ENCODE measurements at places on chromosomes 13 and 19. TPM values are rescaled to one million over a fixed set of nuclear protein-coding genes. Genes with fewer than 3 reads are reported as not detected.

DNA sequence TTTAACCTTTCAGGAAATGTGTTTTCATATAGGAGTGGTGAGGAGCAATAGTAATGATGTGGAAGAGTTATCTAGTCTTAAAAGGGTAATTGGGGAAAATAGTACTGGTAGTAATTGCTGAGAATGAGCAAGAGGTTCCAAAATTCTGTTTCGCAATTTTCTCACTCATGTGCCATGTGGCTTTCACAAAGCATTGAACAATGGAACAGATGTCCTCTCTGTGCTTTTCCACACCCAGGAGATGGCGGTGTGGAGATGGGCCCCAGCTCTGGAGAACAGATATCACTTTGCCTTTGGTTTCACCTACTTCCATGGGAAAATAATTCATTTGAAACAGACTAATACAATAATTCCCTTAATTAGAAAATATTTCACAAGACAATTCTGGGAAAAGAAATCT is 170.0 kb upstream of the SLC10A2 start:
- H3K27ac ChIP-seq = no peak overlapping the region
- DNase-seq = no peak
- no peaks in the 10 kb centered on the region for H3K4me1 ChIP-seq
- no peaks in the 10 kb centered on the region for H3K36me3 ChIP-seq

- no peak overlapping the region for H3K4me3 ChIP-seq
- no peaks in the 10 kb centered on the region for H3K36me3 ChIP-seq
Observed at GRCh38 chr13:93794197-93794885, 567.7 kb downstream of the GPC6 start.

The OR7C1 gene
- not detected for total RNA-seq

DNA sequence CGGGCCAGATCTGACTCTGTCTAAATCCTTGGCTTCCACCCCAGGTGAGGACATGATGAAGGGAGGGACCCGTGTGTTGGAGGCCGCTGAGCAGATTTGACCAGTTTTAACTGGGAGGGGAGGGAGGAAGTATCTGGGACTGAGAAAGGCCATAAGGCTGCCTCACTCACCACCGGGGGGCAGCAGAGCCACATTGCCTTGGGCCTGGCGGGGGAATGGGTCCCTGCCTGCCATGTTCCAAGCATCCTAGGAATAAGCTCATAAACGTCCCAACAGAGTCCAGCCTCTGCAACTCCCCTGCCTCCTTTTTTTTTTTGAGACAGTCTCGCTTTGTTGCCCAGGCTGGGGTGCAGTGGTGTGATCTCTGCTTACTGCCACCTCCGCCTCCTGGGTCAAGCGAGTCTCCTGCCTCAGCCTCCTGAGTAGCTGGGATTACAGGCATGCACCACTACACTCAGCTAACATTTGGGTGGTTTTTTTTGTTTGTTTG is 15.5 kb downstream of the MAST3 start:
- peaks cover 40% of the 10 kb centered on the region for H3K4me1 ChIP-seq
- no peak overlapping the region for H3K27ac ChIP-seq
- peaks cover 4% of the 10 kb centered on the region for H3K36me3 ChIP-seq
- no peak overlapping the region for H3K4me3 ChIP-seq
- peak; percentile 33 for DNase-seq

- H3K36me3 ChIP-seq = no peaks in the 10 kb centered on the region
- no peak overlapping the region for H3K27ac ChIP-seq
- DNase-seq = no peak
- H3K4me1 ChIP-seq = no peaks in the 10 kb centered on the region
- H3K27me3 ChIP-seq = no peaks in the 10 kb centered on the region
Observed at GRCh38 chr13:43303033-43303729, 279.8 kb downstream of the DNAJC15 start.

- no peak overlapping the region for H3K27ac ChIP-seq
- no peaks in the 10 kb centered on the region for H3K4me1 ChIP-seq
Observed at GRCh38 chr13:43263047-43263446, 239.7 kb downstream of the DNAJC15 start.

GRCh38 chr13:61852116-61852619 is 436.5 kb upstream of the PCDH20 start:
- H3K27me3 ChIP-seq = no peaks in the 10 kb centered on the region
- H3K4me3 ChIP-seq = no peak overlapping the region
- no peaks in the 10 kb centered on the region for H3K4me1 ChIP-seq
- no peak for DNase-seq

DNA sequence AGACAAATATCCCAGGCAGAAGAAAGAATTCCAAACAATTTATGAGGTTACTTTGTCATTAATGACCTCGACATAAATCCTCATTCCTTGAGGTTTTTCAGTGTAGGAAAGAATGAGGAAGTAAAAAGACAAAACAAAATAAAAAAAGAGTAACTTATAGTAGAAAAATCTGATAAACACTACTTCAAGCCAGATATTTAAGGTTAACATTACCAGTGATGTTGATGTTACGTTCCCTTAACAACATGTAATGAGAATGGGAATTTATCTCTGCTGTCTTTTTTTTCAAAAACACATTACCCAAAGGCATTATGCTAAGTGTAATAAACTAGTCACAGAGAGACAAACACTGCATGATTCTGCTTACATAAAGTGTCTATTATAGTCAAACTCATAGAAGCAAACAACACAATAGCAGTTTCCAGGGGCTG is 935.1 kb downstream of the SLITRK1 start:
- no peaks in the 10 kb centered on the region for H3K4me1 ChIP-seq
- no peak overlapping the region for H3K4me3 ChIP-seq
- no peaks in the 10 kb centered on the region for H3K36me3 ChIP-seq

DNA sequence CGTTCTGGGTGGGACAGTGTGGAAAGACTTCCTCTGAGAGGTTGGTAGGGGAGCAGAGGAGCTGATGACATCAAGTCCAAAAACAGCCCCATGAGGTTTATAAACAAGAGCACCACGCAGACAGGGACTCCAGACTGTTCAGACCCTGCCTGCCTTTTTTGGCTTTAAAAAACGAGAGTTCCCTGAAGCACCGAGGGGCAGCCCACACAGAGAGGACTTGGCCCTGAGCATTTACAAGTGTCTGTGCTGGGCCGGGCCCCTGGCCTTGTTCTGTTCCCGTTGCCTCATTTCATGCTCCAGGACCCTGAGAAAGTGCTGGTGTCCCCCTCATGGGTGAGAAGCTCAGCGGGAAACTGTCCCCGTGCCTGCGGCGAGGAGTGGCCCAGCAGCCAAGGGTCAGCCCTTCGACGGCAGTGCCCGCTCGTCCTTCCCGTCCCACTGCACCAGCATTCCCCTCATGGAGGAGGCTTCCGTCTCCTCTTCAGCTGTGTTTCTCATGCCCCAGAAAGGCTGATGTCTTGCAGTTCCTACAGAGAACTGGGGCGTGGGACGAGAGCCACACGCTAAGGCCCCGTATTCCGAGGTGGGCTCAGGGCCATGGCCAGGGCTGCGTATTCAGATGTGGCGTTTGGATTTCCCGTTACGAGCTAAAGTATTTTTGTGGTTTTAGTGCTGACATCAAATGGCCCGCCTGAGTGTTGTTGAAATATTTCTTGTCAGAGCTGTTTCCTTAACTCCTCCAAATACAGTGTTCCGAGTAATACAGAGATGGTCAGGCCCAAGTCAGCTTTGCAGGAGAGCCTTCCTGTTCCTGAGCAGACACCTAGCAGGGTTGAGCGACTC is 93.5 kb downstream of the ATP11A start:
- no peaks in the 10 kb centered on the region for H3K27me3 ChIP-seq
- H3K4me3 ChIP-seq = no peak overlapping the region
- H3K27ac ChIP-seq = no peak overlapping the region
- DNase-seq = no peak

DNA sequence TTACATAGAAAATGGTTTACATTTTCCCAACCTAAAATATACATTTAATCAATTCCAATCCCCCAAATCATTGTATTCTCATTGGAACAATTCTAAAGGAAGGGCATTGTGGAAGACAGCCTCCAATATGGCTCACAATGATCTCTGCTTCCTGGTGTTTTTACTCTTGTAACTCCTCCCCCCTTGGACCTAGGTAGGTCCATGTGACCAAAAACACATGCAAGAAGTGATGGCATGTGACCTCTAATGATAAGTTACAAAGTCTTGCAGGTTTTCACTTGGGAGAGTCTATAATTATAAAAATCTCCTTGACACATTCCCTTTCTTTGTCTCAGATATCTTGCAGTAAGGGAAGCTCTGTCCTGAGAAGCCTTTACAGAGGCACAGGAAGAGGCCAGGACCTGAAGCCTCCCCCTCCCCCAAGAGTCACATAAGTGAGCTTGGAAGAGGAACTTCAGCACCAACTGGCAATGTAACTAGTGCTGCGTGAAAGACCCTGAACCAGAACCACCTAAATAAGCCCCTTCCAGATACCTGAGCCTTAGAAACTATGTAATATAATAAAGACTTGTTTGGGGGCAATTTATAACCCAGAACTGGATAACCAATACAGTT is 816.2 kb upstream of the ATXN8OS start:
- H3K36me3 ChIP-seq = no peaks in the 10 kb centered on the region
- no peaks in the 10 kb centered on the region for H3K27me3 ChIP-seq
- H3K4me1 ChIP-seq = no peaks in the 10 kb centered on the region
- no peak overlapping the region for H3K27ac ChIP-seq

Data from T-cell (primary cell).